MG63 (cell line): ENCODE measurements at places on chromosomes 2 and 18. TPM values are rescaled to one million over a fixed set of nuclear protein-coding genes. Genes with fewer than 3 reads are reported as not detected.

Gene CCDC68
- 0.46 and 1.5 TPM in 2 replicates for total RNA-seq

Gene TCF23
- not detected in 2 replicates for total RNA-seq

Gene SIX2
- 5.2 and 14.0 TPM in 2 replicates for total RNA-seq

Gene HMSD
- total RNA-seq = not detected in 2 replicates

Gene GREB1L
- total RNA-seq = 0.07 and 2.7 TPM in 2 replicates

Gene SETBP1
- total RNA-seq = not detected in 2 replicates

Gene CCDC148
- not detected in 2 replicates for total RNA-seq

Gene FKBP1B
- 5.1 TPM in 1 of 2 replicates, not detected in the other for total RNA-seq

Gene G6PC2
- total RNA-seq = not detected in 2 replicates

Gene UGT1A1
- total RNA-seq = not detected in 2 replicates

Gene MERTK
- 0.23 TPM in 1 of 2 replicates, not detected in the other for total RNA-seq

Gene MPHOSPH10
- total RNA-seq = 12.5 and 44.0 TPM in 2 replicates

Gene AQP12A
- total RNA-seq = not detected in 2 replicates

Gene FAM110C
- not detected in 2 replicates for total RNA-seq

Gene CFAP65
- 0.03 TPM in 1 of 2 replicates, not detected in the other for total RNA-seq

Gene PRLH
- not detected in 2 replicates for total RNA-seq

Gene NTSR2
- total RNA-seq = not detected in 2 replicates

Gene DCDC2C
- total RNA-seq = not detected in 2 replicates

Gene CCDC141
- not detected in 2 replicates for total RNA-seq

Gene HS1BP3
- total RNA-seq = 10.9 and 28.0 TPM in 2 replicates

Gene HOXD3
- 0.32 and 1.5 TPM in 2 replicates for total RNA-seq

Gene CKAP2L
- 19.4 and 19.9 TPM in 2 replicates for total RNA-seq

Gene SERPINB12
- total RNA-seq = not detected in 2 replicates

Gene DQX1
- total RNA-seq = not detected in 2 replicates

Gene CYP27C1
- total RNA-seq = not detected in 2 replicates

Gene FAM228A
- total RNA-seq = not detected in 2 replicates

Gene ALS2
- total RNA-seq = 10.0 and 21.9 TPM in 2 replicates
